ENCODE measurements at places on chromosomes 16 and 17.

- no peak for DNase-seq
Observed at GRCh38 chr17:61239327-61239726, 160.3 kb upstream of the TBX2 start.

GRCh38 chr17:30238387-30239088 lies 3.0 kb upstream of the SLC6A4 start:
- DNase-seq = no peak

GRCh38 chr17:75832164-75832651 lies 12.0 kb downstream of the UNC13D start:
- no peak for DNase-seq

DNA sequence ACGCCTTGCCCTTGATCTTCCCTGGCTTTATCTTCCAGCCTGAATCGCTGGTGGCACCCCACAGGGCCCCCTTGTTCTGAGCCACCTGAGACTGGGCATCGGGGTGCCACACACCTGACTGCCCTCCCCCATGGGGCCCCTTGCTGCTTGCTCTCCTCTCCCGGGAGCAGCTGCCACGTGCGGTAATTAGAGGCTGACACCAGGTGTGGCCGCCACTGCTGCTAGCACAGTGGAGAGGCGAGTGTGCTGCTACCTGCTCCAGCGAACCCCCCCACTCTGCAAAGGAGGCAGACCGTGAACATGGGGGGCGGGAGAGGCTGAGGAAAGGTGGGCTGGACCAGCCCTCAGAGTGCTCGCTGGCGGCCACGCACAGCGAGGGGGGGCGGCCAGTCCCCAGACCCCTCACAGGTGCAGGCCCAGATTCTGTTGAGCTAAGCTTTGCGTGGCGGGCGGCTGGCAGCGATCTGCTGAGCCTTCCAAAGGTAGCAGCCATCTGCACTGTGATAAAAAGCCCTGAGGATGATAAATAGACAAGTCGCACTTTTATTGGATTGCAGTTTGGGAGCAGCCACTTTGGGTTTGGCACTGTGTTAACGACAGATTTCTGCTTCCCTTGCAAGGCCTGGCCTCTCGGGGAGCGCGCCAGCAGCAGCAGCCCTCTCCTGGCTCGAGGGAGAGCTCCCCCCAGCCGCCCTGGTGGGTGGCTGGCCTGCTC lies 167.9 kb upstream of the GSE1 start:
- no peak for DNase-seq

GRCh38 chr16:79267781-79268180 lies 332.8 kb downstream of the MAF start:
- no peak for DNase-seq

DNA sequence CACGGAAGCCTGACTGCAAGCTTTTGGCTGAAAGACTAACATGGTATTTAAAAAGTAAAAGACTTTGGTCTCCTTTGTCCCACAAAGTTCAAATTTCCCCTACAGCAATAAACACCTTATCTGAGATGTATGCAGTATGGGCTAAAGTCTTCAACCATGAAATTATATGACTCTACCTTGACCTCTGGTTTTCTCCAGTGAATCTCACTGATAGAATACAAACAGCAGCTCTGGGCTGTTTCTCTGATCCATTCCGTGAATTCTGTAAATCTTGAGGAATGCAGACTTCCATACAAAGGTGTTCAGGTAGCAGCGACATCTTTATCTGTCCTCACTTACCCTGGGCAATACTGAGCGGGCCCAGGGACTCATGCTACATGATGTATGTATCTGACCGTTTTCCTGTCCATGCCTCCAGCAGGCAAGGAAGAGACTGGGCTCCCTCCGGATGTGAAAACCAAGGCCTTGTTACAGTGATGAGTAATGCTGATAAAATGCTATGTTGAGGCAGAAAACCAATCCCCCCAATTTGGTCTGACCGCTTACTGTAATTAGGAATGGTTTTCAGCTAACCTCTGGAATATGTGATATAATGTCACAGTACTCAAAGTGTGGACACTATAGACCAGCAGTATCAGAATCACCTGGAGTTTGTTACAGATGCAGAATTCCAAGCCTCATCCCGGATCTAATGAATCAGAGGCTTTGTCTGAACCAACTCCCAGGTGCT lies 589.8 kb downstream of the HS3ST4 start:
- DNase-seq = no peak

GRCh38 chr17:67020293-67020766 lies 24.0 kb upstream of the CACNG1 start:
- no peak for DNase-seq

DNA sequence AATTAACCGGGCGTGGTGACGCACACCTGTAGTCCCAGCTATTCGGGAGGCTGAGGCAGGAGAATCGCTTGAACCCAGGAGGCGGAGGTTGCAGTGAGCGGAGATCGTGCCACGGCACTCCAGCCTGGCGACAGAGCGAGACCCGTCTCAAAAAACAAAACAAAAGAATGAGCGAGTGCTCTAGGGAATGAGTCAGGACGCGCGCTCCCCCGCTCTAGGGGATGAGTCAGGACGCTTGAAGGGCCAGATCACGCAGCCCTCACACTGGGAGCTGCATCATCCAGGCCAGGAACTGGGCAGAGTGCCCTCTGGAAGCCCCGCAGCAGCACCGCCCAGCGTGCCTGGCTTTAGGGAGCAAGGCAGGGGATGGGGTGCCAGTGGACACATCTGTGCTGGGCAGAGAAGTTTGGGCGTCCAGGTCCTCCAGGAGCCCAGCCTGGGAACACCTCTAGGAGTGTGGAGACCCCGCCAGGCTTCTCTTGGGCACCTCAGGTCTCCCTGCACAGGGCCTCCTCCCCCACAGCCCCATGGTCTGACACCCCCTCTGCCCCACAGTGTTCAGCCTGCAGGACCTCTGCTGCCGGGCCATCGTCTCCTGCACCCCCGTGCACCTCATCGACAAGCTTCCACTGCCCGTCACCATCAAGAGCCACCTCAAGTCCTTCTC lies 3.9 kb upstream of the WFIKKN1 start:
- DNase-seq = no peak

- DNase-seq = no peak
Observed at GRCh38 chr17:50303051-50303450, 28.8 kb downstream of the TMEM92 start.

DNA sequence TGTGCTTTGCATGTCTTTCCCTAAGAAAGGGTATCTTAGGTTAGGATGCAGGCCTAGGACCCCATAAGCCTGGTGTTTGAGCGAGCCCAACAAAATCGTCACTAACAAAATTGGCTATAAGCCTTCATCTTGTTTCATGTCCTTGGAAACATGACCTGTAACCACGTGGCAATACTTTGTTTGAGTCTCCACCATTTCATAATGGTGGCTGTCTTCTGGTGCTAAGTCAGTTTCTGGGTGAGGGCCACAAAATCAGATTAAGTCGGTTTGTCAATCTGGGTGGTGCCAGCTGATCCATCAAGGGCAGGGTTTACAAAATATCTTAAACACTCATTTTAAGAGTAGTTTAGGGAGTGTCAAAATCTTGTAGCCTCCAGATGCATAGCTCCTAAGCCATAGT lies 33.0 kb downstream of the C16orf54 start:
- DNase-seq = no peak

- no peak for DNase-seq
Observed at GRCh38 chr16:84410361-84411138, 42.2 kb downstream of the ATP2C2 start.

GRCh38 chr16:70433458-70434103 lies 5.3 kb downstream of the ST3GAL2 start:
- no peak for DNase-seq

DNA sequence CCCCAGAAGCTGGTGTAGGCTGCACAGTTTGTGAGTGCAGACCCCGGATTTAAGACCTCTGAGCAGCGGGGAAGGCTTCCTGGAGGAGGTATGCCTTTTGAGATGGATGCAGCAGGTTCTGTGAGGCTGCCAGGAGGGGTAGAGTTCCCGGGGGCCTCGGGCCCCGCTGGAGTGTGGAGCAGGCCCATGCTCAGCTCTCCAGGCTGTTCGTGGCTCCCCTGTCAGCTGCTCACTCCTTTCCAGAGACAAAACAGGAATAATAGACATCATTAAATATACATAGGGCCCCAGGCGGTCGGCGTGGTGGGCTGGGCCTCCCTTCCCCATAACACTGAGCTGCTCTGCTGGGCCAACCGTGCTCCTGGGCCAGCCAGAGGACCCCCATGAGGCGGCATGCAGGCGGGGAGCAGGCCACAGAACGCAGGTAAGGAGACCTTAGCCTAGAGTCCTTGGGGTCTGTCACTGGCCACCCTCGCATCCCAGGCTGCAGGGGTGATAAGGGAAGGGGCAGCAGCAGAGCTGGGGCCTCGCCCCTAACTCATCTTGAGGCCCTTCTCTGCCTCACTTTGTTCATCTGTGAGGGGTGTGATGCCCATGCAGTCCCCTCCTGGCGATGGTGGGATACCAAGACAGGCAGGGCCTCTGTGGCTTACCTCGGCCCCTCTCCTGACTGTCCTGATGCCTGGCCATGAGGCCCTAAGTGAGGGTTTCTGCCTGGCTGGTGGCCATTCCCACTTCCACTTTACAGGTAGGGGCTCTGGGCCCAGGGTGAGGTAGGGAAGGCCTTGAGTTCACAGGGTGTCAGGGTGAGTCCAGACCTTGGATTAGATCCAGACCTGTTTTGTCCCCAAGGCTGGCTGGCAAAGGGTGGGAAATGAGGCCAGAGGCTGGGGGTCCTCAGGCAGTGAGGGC lies at the start of gene MYO15A:
Gene MYO15A (plus strand): TSS at position 356 of the 912 bp plus-strand sequence. CDS start 10,045 bp downstream, outside the sequence.
- DNase-seq = no peak

GRCh38 chr16:10312784-10313724 lies 72.8 kb upstream of the ATF7IP2 start:
- DNase-seq = no peak

- DNase-seq = no peak
Observed at GRCh38 chr17:6651919-6652452, 424 bp downstream of the C17orf100 start.

DNA sequence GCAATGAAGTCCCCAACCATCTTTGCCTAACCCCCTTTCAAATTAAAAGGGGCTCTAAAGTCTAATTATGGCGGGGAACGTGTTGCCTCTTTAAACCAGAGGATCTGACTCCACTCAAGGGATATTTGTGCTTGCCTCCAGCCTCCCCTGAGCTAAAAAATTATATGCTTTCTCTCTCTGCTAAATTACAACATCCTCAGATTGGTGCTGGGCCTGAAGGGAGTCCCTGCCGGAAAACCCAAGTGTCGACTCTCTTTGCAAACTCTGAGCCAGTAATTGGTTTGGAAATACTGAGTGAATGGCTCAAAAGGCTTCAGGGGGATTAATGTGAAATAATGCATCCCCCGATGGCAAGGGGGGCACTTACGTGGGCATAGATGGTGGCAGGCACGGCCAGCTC lies 208.5 kb upstream of the TNRC6C start:
- no peak for DNase-seq

DNA sequence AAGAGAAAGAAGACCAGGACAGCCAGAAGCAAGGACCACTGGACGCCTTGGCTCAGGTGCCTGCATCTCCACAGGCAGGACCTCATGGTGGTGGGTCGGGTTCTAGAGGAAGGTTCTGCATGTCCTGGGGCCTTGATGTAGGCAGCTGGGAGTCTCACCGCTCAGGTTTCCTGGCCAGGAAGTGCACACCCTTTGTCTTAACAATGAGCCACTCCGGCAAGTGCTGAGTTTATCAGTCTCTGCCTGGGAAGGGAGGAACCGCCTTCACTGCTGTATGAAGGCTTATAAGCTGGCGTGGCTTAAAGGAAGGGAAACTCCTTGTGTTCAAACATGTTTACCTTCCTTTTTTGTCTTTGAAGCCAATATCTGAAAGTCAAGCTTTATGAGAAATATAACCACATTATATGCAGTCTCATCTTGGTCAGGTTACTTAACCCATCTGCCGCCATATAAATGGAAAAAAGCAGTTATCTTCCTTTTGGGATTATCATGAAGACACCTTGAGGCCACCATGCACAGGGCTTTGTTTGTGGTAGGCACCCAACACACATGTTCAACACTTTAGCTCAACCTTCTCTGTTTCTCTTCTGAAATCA lies at the start of gene ST6GALNAC1:
Gene ST6GALNAC1 (minus strand): TSS at position 205 of the 596 bp plus-strand sequence. CDS start 119 bp downstream, at position 86.
- peak; percentile 10 for DNase-seq

DNA sequence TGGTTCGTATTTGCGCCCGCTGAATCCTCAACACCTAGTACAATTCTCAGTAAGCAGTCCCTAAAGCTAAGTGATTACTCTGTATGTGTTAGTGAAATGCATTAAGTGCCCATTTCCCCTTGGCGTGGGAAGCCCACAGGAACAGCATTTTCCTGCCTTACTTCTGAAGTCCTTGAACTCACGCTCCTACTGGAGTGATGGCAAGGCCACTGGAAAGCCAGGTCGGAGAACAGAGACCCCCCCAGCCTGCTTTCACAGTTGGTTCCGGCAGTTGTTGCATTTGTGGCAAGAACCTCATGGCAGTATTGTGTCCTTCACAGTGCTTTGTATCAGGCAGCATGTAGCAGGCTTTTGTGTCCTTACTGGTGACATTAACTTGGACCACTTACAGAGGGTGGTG lies 340.7 kb downstream of the CDH13 start:
- no peak for DNase-seq

DNA sequence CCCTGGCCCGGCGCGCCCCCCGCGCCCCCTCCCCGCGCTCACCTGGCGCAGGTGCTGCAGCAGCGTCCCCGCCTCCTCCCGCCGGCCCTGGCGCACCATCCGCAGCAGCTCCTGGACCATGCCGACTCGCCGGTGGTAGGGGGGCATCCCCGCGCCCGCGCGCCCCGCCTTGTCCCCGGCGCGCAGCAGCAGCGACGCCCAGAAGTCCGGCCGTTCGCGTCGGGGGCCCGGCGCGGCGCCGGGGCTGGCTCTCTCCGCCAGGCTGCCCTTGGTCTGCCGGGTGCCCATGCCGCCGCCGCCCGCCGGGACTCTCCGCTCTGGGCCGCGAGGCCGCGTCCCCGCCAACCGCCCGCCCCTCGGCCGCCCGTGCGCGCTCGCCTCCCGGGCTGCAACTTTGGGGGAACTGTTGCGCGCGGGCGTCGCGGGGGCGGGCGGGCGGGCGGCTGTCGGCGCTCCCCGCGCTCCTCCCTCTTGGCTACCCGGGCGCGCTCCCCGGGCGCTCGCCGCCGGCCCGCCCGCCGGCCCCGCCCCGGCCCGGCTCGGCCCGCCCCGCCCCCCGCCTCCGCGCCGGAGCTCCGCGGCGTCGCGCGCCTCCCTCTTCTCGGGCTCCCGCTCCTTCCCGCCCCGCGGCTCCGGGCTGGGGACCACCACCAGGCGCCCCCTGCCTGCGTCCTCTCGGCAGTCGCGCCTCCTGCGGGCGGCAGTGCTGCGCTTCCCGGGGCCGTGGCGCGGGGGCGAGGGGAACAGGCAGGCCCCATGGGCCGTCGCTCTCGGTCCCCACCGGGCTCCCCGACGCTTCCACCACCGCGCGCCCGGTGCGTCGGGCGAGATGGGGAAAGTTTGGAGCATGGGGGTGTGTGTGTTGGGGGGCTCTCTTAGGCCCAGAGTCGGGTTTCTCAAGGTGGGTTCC lies at the start of gene LRRC75A:
Gene LRRC75A (minus strand): TSS at position 491 of the 910 bp plus-strand sequence. CDS start 203 bp downstream, at position 288.
- peak; percentile 21 for DNase-seq

DNA sequence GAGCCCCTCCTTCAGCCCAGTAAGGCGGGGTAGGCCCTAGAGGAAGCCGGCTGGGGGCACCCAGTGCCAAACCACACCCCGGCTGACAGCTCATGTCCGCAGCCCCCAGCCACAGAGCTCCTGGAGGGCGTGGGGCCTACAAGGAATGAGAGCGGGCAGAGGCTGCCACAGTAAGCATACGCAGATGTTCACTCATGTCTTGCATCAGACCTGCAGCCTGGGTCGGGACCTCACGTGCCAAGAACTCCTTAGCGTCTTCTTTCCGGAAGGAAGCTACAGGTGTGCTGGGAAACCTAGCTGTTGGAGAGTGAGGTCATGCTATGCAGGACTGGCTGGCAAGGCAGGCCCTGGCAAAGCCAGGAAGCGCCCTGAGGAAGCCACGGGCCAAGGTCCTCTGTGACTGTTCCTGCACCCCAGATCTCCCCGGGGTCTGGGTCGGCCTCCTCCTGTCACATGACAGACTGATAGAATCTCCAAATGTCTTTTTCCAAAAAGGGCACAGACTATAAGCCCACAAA lies 1.6 kb downstream of the ZNF598 start:
- no peak for DNase-seq

- no peak for DNase-seq
Observed at GRCh38 chr16:46828292-46828691, 2.7 kb downstream of the C16orf87 start.
